ENCODE measurements at places on chromosomes 2 and 18. TPM values are rescaled to one million over a fixed set of nuclear protein-coding genes. Genes with fewer than 3 reads are reported as not detected.

The COL5A2 gene
- total RNA-seq, result 0.77 TPM

The RNU2-63P gene
- total RNA-seq, result 3.1 TPM

The AGBL5 gene
- total RNA-seq, result 10.8 TPM

DNA sequence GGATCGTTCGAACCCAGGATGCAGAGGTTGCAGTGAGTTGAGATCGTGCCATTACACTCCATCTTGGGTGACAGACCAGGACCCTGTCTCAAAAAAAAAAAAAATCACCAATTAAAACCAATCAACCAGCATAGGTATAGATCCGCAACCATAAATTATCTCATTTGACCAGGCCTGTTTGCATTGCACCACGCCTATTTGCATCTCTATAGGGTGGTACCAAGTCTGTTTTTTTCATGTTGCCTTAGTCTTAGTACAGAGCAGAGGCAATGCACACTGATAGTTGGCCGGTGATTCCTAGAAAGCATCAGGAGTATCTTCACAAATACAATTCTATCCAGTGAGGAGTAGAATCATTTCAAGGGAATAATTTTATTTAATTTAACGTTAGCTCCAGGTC, 9.3 kb upstream of the NPC1 start:
- no peak overlapping the region for H3K27ac ChIP-seq
- H3K27me3 ChIP-seq, result no peaks in the 10 kb centered on the region
- no peaks in the 10 kb centered on the region for H3K36me3 ChIP-seq
- no peak for DNase-seq
- H3K4me1 ChIP-seq, result no peaks in the 10 kb centered on the region

GRCh38 chr18:41993151-41993550, 38.1 kb downstream of the PIK3C3 start:
- peaks cover 57% of the 10 kb centered on the region for H3K36me3 ChIP-seq
- H3K27ac ChIP-seq, result no peak overlapping the region
- H3K4me3 ChIP-seq, result no peak overlapping the region
- H3K27me3 ChIP-seq, result no peaks in the 10 kb centered on the region

GRCh38 chr2:238913931-238914647, 66.2 kb downstream of the TWIST2 start:
- H3K4me3 ChIP-seq, result no peak overlapping the region
- no peak overlapping the region for H3K27ac ChIP-seq
- H3K27me3 ChIP-seq, result peaks cover 10% of the 10 kb centered on the region
- no peaks in the 10 kb centered on the region for H3K4me1 ChIP-seq

Measured in CD4-positive, alpha-beta T cell (primary cell).